A673 (cell line): ENCODE measurements at places on chromosomes 4 and X. TPM values are rescaled to one million over a fixed set of nuclear protein-coding genes. Genes with fewer than 3 reads are reported as not detected.
A peak's percentile ranks its signal among the peaks of the same experiment; 100 is the strongest.

DNA sequence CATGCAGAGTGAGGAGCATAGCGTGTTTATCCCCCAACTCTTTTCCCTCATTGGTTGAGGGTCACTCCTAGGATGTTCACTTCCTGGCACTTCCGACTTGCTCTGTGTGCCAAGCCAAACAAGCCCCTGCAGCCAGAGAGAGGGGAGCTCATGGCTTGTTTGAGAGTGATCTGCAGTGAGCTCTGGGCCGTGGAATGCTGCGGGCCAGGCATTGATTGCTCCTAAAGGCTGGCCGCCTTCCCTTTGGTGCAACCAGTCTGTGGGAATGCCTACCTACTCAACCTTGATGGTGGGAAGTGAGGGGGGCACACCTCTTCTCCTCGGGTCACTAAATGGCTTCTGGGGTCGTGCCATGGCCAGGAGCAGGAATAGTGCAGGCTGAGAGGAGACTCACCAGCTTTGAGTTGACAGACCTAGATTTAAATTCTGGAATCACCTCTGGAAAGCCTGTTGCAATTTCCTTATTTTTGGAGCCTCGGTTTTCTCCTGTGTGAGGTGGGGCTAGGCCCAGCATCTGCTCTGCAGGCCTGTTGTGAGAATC lies 152.0 kb upstream of the STX18 start:
- DNase-seq, result no peak

DNA sequence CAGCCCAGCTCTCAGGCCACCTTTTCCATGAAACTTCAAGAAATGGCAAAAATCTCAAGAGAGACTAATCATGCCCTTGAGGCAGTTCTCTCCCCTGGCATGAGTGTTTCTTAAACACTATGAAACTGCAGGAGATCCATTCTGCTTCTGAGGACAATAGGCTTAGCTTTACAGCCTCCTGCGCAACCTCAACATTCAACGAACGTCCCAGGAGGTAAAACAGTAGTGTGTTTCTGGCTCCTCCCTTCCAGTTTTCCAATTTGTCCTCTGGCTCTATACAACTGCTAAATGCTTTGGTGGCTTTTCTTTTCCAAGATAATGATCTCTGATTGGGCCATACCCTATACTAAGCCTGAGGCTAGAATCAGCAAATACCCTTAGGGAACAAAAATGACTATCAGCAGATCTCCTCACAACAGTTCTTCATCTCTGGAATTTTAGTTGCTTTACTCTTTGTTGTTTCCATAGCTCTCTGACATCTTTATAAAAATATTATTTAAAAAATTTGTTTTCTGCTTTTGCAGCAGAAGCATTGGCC lies 87.0 kb upstream of the FAT1 start:
- DNase-seq, result peak; percentile 92

DNA sequence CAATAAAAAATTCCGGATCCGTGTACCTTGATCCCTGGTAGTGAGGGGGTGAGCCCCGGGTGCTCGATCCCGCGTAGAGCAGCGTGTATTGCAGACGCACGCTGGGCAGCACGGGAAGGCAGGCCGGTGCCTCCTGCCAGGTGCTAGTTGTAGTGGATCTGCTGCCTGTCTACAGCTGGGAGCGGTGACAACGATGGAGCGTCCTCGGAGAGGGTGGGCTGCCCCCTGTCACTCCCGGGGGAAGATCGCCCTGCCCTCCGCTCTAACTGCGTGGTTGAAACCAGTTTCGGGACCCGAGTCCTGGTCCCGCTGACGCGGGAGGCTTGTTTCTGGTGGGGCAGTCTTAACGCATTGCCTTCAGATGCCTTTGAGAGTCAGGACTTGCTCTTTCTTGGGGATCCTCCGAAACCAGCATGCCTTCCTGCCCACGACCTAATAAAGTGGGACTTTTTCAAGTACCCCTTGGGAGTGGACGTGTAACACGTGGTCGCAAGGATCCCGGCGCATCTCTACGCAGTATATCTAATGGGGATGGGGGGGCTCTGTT lies 2.7 kb upstream of the NKX6-1 start:
- DNase-seq, result no peak

- DNase-seq, result no peak
Observed at GRCh38 chr4:23932186-23932585, 42.3 kb upstream of the PPARGC1A start.

- peak; percentile 1 for DNase-seq
Observed at GRCh38 chrX:133868682-133869081, 116.7 kb downstream of the GPC3 start.

DNA sequence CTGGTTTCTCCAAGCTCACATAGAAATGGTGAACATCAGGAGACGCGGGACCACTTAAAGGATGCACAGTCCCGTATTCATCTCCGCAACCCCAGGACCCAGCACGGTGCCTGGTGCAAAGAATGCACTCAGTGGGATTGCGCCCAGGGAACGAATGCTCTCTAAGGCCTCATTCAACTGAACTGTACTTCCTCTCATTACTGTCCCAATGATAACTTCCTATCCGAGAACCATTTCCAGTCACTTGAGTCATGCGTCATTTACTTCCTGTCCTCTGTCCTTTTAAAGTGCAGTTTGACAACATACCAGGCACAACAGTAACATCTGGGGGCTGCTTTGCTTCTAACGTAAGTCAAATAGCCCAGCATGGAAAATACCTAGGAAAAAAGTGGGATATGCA lies 75.7 kb downstream of the RBM47 start:
- peak; percentile 33 for DNase-seq

- no peak for DNase-seq
Observed at GRCh38 chr4:181146051-181146450, 1097.2 kb upstream of the TENM3 start.

DNA sequence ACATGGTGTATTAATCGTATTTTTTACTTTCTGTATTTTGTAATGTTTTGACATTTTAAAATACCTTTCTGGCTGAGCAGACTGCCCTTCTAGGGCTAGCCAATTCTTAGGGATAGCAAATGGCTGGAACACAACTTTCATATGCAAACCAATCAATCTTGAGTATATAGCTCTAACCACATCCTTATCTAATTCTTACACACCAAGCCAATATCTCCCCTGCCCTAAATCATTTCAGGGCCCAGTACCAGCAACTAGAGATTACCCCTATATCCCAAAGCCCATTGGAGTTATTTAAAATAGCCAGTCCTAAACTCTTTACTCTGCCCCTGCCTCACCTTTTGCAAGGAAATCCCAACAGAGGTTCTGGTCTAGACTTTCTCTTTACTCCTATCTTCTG lies 58.3 kb downstream of the INTS12 start:
- no peak for DNase-seq

- no peak for DNase-seq
Observed at GRCh38 chrX:41031256-41031967, 53.8 kb upstream of the USP9X start.

- no peak for DNase-seq
Observed at GRCh38 chr4:78638337-78639172, 87.0 kb downstream of the ANXA3 start.

GRCh38 chr4:123536225-123536624 lies 139.6 kb downstream of the SPRY1 start:
- no peak for DNase-seq

DNA sequence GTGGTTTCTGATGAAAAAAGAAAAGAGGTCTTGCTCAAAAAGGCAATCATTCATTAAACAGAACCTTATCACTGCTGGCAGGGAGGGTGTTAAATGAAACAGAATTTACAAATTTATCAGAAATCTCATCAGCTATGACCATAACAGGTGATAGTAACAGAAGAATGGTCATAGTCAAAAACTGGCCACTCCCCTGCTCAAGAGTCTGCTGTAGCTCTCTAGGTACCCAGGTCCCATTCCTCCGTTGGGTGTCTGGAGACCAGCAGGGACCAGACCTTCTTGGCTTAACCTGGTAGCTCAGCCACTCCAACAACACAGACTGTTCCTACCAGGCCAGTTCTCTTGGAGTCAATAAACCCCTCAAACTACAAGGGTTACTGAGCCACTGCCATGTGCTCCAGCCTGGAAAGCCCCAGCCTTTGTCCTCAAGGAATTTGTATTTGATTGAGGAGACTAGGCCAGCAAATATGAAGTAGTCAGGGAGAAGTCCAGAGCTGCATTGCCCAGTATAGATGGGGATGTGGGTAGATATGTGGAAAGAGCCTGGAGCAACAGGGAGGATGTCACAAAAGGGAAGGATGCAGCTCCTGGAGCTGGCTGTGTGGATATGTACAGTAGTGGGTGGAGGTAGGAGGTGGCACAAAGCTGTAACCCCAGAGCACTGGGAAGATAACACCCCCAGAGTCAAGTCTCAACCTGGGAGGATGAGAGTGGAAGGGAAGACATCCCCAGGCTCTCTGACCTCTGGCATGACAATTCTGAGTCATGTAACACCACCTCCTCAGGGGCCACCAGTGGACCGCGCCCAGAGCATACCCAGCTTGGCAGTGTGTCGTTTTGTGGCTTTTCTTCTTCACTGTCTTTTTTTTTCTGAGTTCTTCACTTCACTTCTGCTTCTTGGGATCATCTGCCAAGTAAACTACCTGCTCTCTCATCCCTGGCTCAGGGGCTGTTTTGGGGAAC lies 21.9 kb downstream of the RASL11B start:
- no peak for DNase-seq

GRCh38 chr4:58453956-58454355 lies 1343.8 kb upstream of the IGFBP7 start:
- no peak for DNase-seq

DNA sequence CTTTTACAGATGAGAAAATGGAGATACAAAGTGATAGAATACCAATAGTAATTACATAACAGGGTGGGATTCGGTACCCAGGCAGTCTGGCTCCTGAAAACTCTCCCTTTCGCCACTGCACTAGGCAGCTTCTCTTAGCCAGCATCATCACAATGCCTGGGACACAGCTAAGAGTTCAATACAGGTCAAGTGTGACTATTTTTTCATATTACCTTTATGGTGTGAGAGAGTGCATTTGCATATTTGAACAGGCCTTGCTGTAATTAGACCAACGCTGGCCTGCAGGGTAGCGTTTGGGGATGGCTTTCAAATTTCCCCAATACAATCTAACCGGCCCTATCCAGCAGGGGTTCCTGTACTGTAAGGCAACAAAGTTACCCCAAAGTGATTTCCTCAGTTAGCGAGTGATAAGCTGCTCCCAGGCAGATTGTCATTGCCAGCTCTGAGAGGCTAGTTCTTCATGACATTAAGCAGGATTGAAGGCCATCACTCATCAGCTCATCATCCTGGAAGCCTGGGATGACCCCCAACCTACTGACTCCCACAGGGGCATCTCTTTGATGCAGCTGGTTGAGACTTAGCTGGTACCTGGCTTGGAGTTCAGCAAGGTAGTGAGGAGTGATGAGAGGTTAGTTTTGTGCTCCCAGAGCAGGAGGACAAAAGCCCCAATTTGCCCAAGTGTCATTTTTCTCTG lies 836.8 kb upstream of the LCORL start:
- DNase-seq, result no peak

DNA sequence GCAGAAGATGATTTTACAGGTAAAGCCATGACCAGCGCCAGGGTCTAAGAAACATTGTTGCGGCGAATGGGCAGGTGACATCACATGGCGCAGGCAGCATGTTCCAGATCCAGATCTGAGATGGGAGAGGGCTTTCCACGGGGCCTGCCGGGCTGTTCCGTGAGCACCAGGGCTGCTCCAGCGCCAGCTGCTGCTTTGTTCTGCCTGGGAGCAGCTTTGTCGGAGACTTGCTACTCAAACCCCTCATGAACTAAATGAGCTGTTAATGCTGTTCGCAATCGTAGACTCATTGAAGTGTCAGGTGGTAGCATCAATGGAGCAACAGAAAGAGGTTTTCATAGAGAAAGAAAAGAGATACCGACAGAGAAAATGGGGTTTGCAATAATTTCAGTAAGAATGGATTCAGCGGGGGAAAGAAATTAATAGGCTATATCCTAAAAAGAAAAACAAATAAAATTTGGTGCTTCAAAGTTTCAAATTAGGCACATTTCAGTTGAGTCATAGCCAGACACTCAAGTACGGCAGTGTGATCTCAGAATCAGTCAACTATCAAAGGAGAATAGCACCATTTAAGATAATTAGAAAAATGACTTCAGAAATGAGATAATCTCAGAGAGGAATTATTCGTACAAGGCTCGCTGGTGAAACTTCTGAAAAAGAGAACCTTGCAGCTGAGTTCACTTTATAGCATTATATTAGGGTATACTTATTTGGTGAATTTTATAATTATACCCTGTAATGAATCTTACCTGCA lies 23.9 kb downstream of the SORBS2 start:
- DNase-seq, result no peak

DNA sequence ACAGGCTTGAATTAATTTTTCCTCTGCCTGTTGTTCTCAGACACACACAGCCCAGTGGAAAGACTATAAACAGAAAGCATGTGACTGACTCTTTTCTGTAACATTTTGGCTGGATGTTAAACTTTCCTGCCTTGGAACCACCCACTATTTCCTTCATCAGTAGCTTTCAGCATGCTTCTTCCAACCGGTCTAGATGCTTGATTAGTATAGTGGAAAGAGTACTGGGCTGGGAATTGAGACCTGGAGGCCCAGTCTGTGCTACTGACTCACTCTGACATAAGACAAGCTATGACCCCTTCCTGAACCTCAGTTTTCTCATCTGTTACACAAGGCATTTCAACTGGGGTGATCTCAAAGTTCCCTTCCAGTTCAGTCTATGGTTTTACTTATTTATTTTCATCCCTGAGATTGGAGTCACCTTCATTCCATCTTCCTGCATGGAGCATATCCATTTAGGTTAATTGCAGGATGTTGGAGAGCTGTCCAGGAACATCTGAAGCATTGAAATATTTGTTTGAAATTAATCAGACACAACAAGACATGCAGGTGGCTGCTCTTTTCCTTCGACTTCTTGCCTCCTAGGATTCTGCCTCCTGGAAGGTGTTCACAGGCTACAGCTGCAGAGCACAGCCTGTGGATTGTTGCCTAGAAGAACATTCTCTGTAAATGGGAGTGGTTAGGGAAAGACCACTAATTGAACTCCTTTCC lies 173.4 kb downstream of the RTL9 start:
- no peak for DNase-seq

DNA sequence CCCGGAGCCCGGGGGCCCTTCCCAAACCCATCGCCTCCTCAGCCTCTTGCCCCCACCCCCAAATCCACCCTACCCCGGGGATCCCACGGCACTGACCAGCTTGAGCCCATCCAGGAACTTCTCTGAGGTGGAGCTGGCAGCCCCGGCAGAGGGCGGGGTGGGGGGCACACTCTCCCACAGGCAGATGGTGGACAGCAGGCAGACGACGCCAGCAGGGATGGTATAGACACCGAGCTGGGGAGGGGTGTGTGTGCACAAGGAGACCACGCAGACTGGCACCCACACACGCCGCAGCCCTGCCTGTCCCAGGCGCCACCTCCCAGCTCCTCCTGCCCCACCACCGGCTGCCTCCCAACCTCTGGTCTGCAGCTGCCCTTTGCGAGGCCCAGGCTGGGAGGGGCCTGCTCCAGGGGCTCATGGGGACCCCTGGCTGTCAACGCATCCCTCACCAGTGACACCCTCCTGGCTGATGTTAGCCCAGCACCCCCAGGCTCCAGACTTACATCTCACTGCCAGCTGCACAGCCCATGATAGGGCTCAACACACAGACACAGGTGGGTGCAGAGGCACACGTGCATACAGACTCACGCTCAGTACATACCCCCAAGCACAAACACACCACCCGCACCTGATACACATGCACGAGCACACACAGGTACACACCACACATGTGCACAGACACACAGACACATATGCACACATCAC lies 4.2 kb downstream of the SLC49A3 start:
- no peak for DNase-seq

Gene RBM46
- 0.24 TPM in 1 of 2 replicates, not detected in the other for total RNA-seq

Gene FHIP1A
- 0.13 and 0.31 TPM in 2 replicates for total RNA-seq

Gene KLHL4
- 0.13 and 0.34 TPM in 2 replicates for total RNA-seq

Gene FGG
- not detected in 2 replicates for total RNA-seq

Gene GRPR
- 0.52 and 1.2 TPM in 2 replicates for total RNA-seq

Gene ARR3
- total RNA-seq, result not detected in 2 replicates

Gene SCD5
- 15.8 and 17.9 TPM in 2 replicates for total RNA-seq

Gene SUPT20HL1
- not detected in 2 replicates for total RNA-seq

Gene ANOS1
- 0.06 and 0.07 TPM in 2 replicates for total RNA-seq
